HuH-7 (cell line): ENCODE measurements at places on chromosomes 1 and 21.

GRCh38 chr1:66943361-66943969 lies 18.7 kb downstream of the MIER1 start:
- no peak for DNase-seq

DNA sequence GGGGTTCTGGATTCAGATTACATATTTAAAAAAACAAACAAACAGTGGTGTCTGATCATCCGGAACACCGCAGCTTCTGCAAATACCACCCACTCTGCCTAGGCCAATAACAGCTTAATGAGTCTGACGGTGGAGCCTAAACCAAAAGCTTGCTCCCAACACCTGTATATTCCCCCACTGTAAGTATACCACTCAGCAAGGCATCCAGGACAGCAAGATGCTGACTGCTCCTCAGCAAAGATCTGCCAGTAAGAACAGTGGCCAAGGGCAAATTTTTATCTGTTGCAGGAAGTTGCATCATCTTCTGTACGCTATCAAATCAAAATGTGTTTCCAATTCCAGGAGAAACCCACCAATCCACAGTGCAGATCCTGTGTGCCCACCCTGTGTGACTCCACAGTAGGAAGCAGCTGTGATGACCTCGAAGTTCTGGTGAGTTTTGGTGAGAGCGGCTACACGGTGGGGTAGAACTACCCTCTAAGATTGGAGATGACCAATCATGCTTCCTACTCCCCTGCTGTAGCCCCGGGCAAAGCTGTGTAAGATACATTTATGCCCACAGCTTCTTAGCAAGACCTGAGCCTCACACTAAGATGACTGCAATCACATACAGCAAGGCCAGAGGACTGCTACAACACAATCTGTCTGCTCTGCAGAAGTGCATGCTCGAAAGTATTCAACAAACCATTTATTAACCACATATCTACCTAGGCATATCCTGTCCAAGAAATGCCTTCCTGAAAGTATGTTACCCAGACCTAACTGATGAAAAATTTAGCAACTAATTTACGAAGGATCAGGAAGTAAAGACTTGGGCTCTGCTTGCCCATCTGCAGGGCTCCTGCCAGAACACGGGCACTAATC lies 30.5 kb downstream of the SIPA1L2 start:
- no peak for DNase-seq

GRCh38 chr21:41636636-41637630 lies 129.0 kb upstream of the TMPRSS2 start:
- no peak for DNase-seq

- no peak for DNase-seq
These were observed 138.1 kb upstream of the IRF2BP2 start for GRCh38 chr1:234748066-234748465.

GRCh38 chr1:175385316-175385715 lies 192.7 kb upstream of the KIAA0040 start:
- DNase-seq = no peak
